ENCODE measurements at places on chromosomes 12 and 14. TPM values are rescaled to one million over a fixed set of nuclear protein-coding genes. Genes with fewer than 3 reads are reported as not detected.

KLRC2 gene
- not detected for total RNA-seq

DNA sequence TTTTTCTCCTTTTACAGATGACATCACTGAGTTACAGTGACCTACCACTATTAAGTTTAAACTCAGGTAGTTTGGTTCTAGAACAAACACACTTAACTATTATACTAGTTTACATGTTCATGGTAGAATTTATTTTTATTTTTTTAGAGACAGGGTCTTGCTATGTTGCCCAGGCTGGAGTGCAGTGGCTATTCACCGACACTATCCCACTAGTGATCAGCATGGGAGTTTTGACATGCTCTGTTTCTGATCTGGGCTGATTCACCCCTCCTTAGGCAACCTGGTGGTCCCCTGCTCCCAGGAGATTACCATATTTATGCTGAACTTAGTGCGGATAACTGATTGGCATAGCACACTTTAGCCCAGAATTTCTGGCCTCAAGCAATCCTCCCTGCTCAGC, 66.4 kb upstream of the LTA4H start:
- no peaks in the 10 kb centered on the region for H3K36me3 ChIP-seq
- H3K27ac ChIP-seq = no peak overlapping the region
- no peak overlapping the region for H3K4me3 ChIP-seq
- H3K4me1 ChIP-seq = peaks cover 8% of the 10 kb centered on the region
- H3K27me3 ChIP-seq = no peaks in the 10 kb centered on the region

DNA sequence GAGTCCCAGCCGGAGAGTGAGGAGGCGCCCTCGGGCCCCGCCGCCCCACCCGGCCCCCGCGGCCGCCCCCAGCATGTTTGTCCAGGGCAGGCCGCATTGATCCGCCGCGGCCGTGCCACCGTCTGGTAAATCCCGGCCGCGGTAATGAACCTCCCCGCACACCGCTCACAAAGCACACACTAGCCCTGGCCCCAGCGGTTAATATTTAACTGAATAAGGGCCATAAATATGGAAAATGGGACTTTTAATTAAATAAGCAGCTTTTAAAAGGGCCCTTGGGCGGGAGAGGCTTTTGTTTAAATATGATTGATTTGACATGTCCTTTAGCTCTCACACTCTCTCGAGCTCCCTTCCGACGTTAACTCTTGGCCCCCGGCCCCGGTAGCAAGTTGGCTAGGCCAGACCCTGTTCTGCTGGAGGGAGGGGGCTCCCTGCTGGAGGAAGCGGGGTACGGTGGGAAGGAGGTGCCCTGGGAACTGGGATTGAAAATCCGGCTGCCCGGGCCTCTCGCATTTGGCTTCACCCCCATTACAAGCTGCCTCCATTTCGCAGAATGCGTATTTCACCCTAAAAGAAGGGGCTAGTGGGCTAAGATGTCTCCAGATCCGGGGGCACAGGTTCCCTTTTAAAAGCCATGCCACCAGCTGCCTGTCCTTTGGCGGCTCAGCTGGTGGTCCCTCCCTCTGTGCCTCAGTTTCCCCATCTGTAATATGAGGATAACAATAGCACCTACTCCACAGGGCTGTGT, 199.8 kb downstream of the RBM19 start:
- H3K4me1 ChIP-seq = peaks cover 39% of the 10 kb centered on the region
- DNase-seq = peak; percentile 72
- peaks cover 52% of the 10 kb centered on the region for H3K27me3 ChIP-seq
- peak overlapping the region; percentile 66 for H3K27ac ChIP-seq

- H3K36me3 ChIP-seq = peaks cover 63% of the 10 kb centered on the region
- H3K27ac ChIP-seq = no peak overlapping the region
- DNase-seq = no peak
These were observed 25.6 kb downstream of the SETD1B start for GRCh38 chr12:121829250-121829918.

DNA sequence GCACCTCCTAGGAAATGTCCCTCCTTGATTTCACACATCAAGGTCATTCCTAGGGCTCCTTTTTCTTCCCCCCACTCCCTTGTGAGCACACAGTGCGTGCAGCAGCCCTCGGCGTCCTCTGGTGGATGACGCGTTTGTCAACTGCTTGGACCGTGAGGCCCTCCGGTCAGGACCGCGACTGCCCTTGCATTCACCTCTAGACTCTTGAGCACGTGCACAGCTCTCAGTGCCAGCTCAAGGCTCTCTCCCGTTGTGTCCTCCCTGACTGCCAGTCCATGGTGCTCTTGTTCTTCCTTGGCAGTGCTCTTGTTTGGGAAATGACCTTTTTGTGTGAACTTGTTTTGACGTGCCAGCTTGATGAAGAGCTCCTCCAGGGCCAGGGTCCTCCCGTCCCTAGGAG, 67.9 kb downstream of the TSPAN9 start:
- no peak overlapping the region for H3K27ac ChIP-seq
- H3K4me1 ChIP-seq = no peaks in the 10 kb centered on the region
- peaks cover 53% of the 10 kb centered on the region for H3K27me3 ChIP-seq
- H3K36me3 ChIP-seq = no peaks in the 10 kb centered on the region
- DNase-seq = no peak

DNA sequence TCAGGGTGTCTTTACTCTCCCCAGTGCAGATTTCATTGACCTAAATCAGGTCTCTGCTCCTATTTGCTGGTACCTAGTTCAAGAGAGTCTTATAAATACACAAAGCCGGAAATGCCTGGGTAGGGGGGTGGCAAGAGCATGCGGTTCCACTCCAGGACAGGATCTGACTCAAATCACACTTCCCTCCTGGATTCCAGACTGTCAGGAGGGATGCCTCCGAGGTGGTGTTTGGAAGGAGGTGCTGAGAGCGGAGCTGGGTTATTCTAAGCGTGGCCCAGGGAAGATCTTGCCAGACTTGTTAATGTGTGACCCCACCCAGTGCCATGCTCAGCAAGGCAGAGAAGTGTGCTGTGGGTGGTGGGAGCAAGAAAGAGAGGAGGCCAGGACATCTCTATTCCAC, 49.8 kb downstream of the B4GALNT3 start:
- H3K4me1 ChIP-seq = peaks cover 54% of the 10 kb centered on the region
- H3K4me3 ChIP-seq = peak overlapping the region; percentile 51
- H3K27me3 ChIP-seq = no peaks in the 10 kb centered on the region
- DNase-seq = peak; percentile 48

SLC6A12 gene
- total RNA-seq = 1.8 TPM

GRCh38 chr12:79424109-79424721, 266.5 kb downstream of the PAWR start:
- peak overlapping the region; percentile 27 for H3K4me3 ChIP-seq
- no peaks in the 10 kb centered on the region for H3K27me3 ChIP-seq
- peaks cover 83% of the 10 kb centered on the region for H3K4me1 ChIP-seq
- peaks cover 16% of the 10 kb centered on the region for H3K36me3 ChIP-seq

CCDC197 gene
- total RNA-seq = not detected
